Colonic mucosa (tissue), 4 donors: ENCODE measurements at places on chromosomes 1 and 21. TPM values are rescaled to one million over a fixed set of nuclear protein-coding genes. Genes with fewer than 3 reads are reported as not detected.

- no peak for DNase-seq
Measured at GRCh38 chr1:43970911-43971310, 1.1 kb downstream of the DPH2 start.

COA6 gene
- total RNA-seq, result 64.5 TPM

DNA sequence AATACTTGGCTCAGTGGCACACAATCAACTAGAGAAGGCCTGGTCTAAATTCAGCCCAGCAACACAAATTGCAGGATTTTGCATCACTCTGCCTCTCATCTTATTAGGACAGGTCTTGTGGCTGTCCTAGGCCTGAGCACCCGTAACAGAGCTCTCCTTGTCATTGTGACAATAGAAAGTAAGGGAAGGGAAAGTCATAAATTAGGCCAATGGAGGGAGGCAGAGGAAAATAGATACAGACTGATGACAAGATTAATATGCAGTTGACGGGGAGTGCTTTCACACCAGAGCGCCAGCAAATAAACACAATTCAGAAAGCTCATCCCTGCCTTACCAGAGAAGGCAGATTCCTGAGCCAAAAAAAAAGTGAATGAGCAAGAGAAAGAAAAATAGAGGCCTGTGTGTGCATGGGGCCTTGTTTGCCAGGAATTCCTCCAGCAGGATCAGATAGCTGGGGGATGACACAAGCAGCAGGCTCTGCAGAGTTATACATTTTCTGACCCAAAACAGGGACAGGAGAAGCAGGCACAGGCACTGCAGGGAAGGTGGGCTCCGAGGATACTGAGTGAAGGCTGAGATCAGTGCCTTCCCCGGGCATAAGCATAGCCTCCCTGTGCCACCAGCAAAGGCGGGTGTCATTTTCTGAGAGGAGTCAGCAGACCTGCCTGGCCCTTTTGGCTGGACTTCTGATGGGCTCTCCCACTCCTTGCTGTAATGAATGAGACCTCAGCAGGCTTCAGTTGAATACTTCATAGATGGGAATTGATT lies 110.0 kb upstream of the SPAG17 start:
- no peak for DNase-seq

- no peak for DNase-seq
Measured at GRCh38 chr1:6502000-6502891, 10.8 kb upstream of the PLEKHG5 start.

- DNase-seq, result no peak
Measured at GRCh38 chr1:109447524-109447923, 18.8 kb upstream of the SYPL2 start.

DNA sequence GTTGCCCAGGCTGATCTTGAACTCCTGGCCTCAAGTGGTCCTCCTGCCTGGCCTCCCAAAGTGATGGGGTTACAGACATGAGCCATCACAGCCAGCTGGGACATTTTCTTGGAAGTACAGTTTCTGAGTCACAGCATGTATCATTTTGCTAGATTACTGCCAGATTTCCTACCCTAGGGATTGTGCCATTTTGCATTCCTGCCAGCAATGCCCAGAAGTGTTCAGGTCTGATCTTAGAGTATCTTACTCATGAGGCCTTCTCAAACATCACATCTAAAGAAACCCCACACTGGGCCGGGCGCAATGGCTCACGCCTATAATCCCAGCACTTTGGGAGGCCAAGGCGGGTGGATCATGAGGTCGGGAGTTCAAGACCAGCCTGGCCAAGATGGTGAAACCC lies 10.2 kb downstream of the BMP8A start:
- no peak for DNase-seq

DNA sequence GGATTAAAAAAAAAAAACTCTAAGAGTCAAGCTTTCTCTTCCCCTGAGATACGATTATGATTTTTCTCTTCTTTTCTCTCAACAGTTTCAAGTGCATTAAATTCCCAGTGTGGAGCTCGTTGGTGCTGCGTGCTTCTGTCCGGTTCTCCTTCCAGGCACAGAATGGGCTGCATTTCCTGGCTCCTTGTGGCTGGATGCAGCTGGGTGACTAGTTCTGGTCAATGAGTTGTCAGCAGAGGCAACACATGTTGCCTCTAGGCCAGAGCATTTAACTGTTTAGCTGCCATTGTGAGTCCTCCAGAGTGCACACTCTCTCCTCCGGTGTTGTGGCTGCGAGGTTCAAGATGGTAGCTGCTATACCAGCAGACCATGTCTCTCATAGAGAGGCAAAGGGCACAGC lies 312.9 kb downstream of the RRAGC start:
- no peak for DNase-seq

ADAMTS4 gene
- 14.0 TPM for total RNA-seq

DISC1 gene
- total RNA-seq, result 5.3 TPM

DNA sequence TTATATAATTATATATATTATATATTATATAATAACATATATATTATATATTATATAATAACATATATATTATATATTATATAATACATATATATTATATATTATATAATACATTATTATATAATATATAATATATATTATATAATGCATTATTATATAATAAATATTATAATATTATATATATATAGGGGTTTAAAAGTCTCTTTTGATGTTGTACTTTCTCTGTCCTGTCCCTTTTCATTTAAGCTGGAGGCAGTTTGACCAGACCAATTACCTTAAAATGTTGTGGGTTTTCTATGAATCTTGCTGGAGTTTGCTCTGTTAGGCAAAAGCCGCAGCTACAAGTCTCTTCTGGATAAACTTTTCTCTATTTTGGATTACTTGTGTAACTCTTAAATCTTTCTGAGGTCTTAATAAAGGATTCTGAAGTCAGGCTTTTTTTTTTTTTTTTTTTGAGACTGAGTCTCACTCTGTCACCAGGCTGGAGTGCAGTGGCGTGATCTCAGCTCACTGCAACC lies 22.2 kb upstream of the KIF1B start:
- no peak for DNase-seq

- DNase-seq, result no peak
Measured at GRCh38 chr1:226678701-226679100, 60.4 kb downstream of the ITPKB start.

SPRR1A gene
- total RNA-seq, result not detected

SCP2 gene
- 325 TPM for total RNA-seq

DPM3 gene
- total RNA-seq, result 149 TPM

GRCh38 chr21:45833414-45833813 lies 148.2 kb upstream of the COL6A1 start:
- no peak for DNase-seq

DNA sequence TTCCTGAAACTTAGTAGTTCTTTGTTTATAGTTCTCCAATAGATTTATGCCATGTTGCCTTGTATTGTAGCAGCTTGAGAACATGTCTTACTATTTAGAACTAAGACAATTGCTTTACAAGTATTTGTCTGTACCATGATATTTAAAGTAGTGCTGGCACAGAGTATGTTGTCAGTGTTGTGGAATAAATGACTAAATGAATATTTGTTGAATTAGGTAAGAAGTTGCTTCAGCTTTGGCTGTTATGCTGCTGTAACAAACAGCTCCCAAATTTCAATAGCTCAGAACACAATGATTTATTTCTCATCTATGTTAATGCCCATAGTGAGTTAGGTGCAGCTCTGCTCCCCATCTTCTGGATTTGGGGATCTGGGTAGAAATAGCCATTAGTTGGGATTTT lies 90.2 kb upstream of the VCAM1 start:
- DNase-seq, result no peak

DNA sequence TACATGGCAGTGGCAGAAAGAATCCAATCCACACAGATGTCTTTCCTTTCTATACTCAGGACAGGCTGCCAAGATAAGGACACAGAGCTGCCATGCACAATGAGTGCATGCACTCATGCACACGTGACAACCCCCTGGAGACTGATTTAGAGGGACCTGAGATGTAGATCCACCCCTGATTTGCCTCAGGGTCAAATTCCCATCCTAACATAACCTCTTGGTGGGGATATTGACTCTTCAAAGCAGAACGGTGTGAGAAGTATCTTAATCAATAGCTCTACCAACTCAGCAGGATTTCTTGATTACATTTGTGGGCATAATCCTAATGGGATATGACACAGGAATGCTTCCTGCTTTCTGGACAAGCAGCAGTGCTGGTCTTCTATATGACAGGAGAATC lies 125.2 kb upstream of the DSCAM start:
- DNase-seq, result no peak

DNA sequence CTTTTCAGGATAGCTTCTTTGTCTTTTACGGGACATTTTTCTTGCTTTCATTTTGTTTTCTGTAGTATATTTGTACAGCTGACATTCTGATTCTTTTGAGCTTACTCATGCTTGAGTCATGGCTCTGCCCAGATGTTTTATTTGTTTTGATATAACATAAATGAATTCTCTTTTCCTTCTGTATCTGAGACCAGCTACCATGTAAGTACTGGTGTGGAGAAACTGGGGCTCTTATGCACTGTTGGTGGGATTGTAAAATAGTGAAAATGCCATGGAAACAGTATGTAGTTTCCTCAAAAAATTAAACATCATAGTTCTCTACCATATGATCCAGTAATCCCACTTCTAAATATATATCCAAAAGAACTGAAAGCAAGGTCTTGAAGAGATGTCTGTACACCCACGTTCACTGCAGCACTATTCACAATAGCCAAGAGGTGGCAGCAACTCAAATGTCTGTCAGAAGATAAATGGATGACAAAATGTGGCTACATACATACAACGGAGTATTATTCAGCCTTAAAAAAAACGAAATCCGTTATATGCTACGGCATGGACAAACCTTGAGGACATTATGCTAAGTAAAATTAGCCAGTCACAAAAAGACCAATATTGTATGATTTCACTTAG lies 61.4 kb downstream of the EIF2B3 start:
- no peak for DNase-seq

LYST gene
- total RNA-seq, result 20.0 TPM

DNA sequence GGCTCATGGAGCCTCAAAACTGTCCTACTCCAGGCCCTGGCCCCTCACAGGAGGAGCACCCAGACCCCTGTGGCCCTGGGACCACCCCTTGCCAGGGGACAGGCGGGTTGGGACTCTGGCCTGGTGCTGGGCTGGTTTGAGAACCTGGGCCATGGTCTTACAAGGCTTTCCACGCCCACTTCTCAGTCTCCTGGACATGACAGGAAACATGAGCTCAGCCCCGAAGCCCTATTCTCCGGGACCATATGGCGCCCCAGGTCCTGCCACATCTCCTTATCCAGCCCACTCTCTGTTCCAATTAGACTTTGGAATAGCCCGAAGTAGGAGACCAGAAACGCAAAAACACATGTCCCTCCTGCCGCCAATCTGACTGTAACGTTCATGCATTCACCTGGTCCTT lies 47.9 kb downstream of the KCNAB2 start:
- no peak for DNase-seq

PTPRC gene
- total RNA-seq, result 11.2 TPM

GRCh38 chr1:234827181-234827580 lies 217.2 kb upstream of the IRF2BP2 start:
- DNase-seq, result no peak

DNA sequence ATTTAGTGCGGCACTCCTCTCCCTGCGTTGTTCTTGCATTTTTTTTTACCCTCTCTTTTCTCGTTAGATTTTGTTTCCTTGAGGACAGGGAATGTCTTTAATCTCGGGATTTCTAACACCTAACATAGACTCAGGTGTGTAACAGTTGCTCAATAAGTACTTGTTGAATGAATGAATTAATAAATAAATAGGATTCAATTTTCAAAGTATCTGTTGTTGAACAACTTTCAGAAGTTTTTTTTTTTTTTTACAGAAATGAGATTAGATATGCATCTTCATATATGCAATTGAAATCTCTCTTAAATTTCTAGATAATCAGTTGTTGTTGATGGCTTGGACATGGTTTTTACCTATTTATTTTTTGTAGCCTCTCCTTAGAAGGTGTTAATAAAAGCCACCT lies 83.1 kb downstream of the ROR1 start:
- DNase-seq, result no peak

- no peak for DNase-seq
Measured at GRCh38 chr1:118118873-118119463, 66.1 kb downstream of the SPAG17 start.

GRCh38 chr1:187433598-187433997 lies 604.8 kb downstream of the PLA2G4A start:
- DNase-seq, result no peak

DNA sequence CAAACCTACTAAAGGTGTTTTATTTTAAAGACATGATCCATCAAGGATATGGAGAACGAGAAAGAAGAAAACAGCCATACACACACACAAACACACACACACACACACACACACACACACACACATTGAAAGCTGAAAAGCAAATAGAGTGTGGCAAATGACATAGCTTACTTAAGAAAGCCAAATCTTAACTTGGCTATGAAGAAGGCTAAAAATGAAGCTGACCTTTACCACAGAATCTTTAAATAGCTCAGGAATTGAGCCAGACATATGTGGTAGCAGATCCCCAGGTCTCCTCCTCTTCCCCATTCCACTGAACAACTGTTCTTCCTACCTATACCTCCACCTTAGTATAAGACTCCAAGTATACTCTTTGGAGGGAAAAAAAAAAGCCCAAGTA lies 185.6 kb downstream of the CLEC20A start:
- DNase-seq, result no peak

GRCh38 chr1:77228836-77229235 lies 9.6 kb upstream of the PIGK start:
- no peak for DNase-seq

DNA sequence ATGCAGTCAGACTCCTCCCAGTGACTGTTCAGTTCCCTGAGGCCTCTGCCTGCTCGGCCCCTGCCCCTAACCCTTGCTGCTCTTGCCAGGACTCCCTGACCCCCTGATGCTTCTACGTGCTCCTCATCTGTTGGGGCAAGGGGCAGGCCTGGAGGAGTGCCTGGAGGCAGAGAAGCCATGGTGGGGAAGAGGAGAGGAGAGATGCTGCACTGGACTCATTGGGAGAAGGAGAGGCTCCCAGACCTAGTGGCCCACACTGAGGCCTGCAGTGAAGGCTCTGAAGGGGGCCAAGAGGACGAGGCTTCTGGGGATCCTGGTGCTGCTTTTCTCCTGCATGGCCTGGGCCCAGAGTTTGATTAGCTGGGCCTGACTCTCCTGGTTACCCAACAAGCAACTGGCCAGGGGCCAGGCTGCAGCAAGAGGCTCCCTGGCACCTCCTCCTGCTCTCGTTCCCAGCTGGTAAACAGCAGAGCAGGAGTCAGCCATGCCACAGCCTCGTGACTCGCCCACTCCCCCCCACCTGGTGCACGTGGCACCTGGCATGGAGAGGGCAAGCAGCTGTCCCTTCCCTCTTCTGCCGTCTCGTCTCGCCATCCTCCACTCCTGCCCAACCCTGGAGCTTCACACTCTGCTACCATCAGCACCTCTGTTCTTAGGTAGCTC lies 847 bp upstream of the RORC start:
- peak; percentile 88 for DNase-seq

KIF26B gene
- 0.35 TPM for total RNA-seq

KIAA1614 gene
- 0.74 TPM for total RNA-seq

GRCh38 chr1:94236013-94236491 lies 1.3 kb downstream of the ARHGAP29 start:
- DNase-seq, result no peak
